ENCODE measurements at places on chromosomes 12 and 14.

DNA sequence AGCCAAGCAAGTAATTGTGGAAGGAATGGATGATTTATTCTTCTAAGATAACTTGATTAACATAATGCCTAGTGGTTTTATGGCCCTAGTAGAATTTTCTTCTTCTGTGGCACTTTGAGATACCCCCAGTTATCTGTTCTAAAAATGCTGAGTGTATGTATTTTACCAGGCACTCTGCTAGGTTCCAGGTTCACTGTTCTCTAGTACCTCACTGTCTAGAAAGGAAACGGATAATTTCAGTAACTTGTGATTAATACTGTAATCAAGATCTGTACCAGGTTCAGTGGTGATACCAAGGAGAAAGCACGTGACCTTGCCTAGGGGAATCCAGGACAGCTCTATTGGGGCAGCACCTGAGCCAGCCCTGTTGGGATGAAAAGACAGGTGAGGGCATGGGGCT, 8.0 kb downstream of the ANO6 start:
- DNase-seq = no peak

GRCh38 chr12:11774821-11775220, 125.3 kb downstream of the ETV6 start:
- DNase-seq = no peak

- no peak for DNase-seq
Measured at GRCh38 chr12:94333396-94333795, 126.3 kb downstream of the CEP83 start.

DNA sequence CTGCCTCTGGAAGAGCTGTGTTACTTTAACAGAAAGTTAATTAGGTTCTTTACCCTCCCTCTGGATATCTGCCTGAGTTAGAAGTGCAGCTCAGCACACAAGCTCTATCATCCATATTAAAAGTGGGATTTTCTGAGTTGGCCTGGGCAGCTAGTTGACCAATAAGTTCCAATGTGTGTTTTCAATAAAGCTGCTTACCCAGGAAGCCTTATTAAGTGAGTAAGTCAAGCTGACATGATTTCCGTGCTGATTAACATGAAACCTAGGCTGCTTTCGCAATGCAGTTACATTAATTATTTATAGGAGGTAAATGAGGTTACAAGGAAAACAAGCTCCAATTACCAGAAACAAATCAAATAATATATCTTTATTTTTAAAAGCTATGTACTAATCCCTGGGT, 4.8 kb downstream of the NEUROD4 start:
- DNase-seq = no peak

DNA sequence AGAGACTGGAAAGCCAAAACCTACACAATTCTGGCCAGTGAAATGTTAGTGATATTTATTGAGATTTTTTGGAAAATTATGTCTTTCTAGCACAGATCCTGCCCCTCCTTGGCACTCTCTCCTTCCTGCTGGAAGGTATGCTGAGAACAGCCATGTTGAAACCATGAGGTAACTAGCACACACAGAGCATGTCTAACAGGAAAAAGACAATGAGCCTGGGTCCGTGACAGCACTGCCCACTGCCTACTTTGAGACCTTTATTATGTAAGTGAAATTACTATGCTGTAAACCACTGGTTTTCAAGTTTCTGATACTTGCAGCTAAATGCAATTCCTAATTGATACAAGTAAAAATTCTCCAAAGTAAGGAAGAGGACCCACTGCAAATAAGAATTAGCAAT, 81.6 kb upstream of the SINHCAF start:
- no peak for DNase-seq

DNA sequence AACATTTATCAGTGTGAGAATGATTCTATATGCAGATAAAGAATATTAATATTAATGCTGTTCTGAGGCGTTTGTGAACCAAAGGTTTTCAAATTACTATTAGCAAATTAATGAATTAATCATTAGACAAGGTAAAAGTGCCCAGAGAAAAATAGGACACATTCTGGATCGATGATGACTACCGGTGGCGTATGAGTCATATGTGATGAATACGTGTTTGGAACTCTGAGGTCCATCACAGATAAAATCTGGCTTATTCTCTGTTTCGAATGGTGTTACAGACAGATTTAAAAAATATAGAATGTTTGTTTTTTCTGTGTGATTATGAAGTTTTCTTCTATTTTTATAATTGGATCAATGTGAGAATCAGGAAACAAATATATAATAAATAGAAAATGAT, 79.2 kb upstream of the RTL1 start:
- DNase-seq = no peak

DNA sequence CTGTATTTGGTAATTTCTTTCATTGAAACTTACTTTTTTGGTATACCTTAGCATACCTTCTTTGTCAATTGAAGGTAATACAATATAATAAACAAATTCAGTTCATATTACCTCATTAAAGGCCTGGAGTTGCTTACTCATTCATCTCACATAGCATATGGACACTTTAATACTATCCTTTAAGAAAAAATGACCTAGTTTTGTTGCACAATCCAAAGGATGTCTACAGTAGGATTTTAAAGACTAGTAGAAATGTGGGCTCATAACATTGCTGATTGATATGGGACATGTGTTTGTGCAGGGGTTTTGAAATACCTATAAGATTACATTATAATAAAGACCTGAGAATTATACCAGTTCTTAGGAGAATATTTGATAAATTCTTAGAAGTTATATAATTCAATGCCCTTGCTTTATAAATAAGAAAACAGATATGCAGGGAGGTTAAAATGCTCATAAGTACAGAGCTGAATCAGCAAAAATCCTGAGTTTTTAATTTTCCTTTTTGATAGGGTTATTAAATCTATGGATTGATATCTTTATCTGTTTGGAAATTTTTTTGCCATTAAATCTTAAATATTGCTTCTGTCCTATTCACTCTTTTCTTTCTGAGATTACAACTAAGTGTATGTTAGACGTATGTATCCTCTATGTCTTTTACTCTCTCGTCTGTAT, 352.1 kb downstream of the ATP23 start:
- DNase-seq = no peak

GRCh38 chr14:51304941-51305340, 64.9 kb downstream of the TMX1 start:
- no peak for DNase-seq

DNA sequence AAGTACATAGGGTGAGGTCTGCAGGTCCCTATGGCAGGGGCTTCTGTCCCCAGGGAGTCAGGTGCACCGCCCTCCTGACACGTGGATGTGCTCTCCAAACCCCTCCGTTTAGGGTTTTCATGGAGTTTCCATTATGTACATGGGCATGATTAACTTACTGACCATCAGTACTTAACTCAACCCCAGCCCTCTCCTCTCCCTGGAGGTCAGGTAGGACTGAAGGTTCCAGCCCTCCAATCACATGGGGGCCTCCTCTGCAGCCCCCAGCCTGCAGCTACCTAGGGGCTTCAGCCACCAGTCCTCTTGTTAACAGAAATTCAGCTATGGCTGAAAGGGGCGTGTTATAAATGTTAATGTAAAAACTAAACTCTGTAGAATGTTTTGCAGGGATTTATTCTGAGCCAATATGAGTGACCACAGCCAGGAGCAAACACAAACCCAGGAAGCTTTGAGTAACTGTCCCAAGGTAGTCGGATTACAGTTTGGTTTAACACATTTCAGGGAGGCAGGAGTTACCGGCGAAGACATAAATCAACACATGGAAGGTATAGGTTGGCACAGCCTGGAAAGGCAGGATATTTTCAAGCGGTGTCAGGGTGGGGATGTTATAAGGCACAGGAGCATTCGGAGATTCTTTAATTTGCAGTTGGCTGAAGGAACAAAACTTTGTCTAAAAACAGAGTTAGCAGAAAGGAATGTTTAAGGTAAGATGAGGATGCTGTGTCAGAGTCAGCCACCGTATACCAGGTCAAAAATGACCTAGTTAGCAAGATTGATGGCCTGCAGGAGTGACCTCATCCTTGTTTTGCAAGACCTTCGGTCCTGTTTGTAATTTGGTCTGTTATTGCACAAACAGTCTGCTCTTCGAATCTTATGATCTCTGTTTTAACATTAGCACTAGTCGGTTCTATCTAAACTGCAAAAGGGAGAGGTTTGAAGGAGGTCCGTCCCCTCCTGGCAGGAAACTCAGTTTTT, 75.2 kb downstream of the TNFAIP2 start:
- DNase-seq = no peak

- DNase-seq = peak; percentile 89
Measured at GRCh38 chr12:64780531-64781279, 21.5 kb upstream of the GNS start.

DNA sequence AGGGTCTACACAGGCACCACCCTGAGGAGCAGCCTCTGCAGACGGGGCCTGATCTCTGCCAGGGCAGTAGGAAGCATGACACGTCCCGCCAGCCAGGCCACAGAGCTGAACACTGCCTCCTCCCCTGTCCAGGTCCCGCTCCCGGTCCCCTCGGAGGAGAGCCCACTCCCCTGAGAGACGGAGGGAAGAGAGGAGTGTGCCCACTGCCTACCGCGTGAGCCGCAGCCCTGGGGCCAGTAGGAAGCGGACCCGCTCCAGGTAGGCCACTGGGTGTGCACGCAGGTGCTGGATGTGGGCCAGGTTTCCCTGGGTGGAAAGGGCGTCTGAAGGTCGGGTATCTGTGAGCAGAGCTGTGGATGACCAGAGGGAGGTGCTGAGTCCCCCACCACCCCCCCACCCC, 41.9 kb upstream of the MMP17 start:
- no peak for DNase-seq

DNA sequence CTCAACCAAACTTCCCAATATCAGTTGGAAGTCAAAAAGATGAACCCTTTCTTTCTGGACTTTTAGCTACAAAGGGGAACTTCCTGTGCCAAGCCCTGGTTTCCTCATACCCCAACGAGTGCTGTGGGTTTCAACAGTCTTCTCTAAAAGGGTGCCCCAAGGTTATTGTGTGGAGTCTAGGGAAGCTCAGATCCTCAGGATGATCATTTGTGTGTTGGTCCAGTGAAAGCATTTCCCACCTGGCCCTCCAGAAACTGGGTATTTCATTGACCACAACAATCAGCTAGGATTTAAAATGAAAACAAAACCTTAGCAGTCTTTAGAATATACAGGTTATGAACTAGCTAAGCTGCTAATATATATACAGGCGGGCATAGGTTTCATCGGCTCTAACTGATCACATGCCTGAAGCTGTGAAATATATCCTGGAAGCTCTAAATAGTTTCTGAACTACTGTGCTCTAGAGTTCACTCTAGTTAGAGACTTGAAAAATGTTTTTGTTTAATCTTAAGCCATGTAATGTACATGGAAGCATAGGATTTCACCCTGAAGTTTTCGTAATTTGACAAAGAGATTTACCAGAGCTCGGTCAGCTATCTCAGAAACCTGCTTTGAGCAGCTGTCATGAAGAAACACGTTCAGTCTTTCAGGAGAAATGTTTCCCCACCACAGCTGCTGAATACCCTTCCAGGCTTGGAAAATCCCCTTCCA, 29.6 kb downstream of the P2RX4 start:
- no peak for DNase-seq

- DNase-seq = peak; percentile 63
Measured at GRCh38 chr12:127381043-127381668, 885.8 kb upstream of the TMEM132C start.

GRCh38 chr12:49924628-49925246, 21.0 kb upstream of the FAIM2 start:
- DNase-seq = no peak

GRCh38 chr12:130391186-130391585, 53.5 kb downstream of the PIWIL1 start:
- no peak for DNase-seq

- no peak for DNase-seq
Measured at GRCh38 chr14:103065861-103066260, 8.5 kb upstream of the CDC42BPB start.

GRCh38 chr14:81400852-81401251, 728 bp upstream of the STON2 start:
- DNase-seq = no peak

DNA sequence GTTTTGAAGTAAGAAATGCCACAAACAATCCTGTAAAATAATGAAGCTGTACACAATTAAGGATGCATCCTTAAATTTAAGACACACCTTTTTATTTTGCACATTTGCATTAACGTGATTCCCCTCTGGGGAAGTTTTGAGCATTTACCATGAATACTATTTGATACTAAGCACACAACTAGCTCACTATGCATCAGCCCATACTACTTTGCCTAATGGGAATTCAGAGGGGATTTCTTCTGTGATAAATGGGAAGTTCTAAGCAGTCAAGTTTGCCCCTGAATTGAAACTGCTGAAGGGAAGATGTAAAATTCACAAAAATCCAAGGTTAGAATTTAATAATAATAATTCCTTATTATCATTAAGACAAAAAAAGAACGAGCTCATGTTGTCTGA, 27.4 kb downstream of the SINHCAF start:
- no peak for DNase-seq
